NCI-H2081 (cell line): ENCODE measurements at places on chromosomes 6 and 20.

DNA sequence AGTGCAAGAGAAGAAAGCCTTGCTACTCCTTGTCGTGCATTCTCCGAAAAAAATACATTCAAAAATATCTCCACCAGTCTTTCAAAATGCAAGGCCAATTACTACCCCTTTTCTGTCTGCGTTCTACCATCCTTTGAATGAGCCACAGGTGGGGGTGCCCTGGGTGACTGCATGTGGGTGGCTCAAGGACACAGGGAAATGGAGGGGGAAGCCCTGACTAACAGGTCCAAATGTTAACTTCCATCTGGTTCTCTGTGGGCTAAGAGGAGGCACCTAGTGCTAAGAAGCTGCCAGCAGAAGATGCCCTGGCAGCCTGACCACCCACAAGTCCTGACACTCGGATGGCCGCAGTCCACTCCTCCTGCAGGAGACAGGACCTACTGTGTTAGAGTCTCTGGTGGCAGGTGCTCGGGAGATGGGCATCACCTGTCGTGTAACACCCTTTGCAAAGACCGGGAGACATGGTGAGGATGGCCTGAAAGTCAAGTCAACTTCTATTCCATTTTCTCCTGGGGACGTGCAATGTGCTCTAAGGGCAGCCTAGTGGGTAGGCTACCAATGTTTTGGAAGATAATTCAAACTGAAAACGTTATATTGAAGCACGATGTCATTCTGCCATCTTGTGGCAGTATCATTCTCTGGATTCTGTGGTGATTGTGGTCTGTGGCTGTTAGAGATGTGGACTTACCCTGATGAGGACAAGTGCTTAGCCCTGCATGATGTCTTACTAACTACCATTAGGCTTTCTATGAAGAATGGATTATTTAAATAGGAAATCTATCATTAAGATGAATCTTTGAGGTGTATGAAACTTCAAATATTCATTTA lies 27.4 kb upstream of the IGF2R start:
- DNase-seq, result peak; percentile 3

GRCh38 chr6:167113935-167114910 lies 8.7 kb upstream of the CCR6 start:
- no peak for DNase-seq

- peak; percentile 36 for DNase-seq
These were observed 35.2 kb upstream of the KIF13A start for GRCh38 chr6:18022398-18023231.

DNA sequence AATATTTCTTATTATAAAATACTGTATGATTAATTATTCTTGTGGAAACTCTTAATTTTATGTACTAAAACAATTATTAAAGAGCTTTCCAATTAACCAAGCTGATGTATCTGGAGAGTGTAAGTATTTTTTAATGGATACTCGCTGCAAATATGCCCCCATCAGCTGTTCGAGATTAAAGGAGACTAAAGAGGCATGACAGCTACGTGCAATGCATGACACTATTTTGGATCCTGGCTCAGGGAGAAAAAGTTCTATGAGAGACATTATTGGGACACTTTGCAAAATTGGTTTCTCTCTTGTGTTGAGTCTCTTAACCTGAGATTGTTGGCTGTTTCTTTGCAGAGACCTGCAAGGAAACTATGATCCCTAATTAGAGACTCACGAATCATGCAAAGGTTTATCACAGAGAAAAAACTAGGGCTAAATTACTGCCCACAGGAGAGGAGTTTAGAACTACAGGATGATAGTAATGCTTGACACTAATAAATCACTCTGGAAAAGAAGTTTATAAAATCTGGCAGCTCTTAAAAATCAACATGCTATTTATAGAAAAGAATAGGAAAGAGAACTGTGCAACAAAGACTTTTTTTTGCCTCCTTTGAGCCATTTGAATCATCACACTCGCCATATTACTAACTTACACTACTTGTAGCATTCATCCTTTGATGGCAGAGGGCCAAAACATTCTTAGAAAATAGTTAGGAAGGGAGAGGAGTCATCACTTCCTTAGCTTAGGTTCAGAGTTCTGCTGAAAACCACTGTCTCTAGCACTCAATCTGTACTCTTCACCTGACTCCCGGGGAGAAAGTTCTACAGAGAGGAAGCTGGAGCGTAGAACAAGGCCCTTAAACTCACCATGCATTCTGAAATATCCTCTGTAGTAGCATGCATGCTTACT lies 25.3 kb downstream of the NRN1 start:
- no peak for DNase-seq

DNA sequence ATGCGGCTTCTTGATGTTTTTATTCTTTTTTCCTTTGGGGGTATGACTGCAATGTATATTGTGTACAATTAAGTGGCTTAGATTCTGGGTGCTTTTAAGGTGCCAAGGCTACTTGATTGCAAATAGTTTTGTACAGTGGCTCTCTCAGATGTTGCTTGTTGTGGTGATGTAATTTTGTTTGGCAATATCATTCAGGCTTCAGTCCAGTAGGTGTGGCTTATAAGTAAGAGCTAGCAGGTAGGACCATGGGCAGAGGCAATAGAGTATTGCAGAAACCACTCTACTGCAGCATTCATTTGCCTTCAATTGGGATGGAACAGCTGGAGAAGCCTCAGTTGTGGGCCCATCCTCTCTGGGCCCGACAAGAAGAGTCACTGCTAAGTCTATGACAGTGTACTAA lies 407.9 kb upstream of the MAN1A1 start:
- DNase-seq, result no peak

DNA sequence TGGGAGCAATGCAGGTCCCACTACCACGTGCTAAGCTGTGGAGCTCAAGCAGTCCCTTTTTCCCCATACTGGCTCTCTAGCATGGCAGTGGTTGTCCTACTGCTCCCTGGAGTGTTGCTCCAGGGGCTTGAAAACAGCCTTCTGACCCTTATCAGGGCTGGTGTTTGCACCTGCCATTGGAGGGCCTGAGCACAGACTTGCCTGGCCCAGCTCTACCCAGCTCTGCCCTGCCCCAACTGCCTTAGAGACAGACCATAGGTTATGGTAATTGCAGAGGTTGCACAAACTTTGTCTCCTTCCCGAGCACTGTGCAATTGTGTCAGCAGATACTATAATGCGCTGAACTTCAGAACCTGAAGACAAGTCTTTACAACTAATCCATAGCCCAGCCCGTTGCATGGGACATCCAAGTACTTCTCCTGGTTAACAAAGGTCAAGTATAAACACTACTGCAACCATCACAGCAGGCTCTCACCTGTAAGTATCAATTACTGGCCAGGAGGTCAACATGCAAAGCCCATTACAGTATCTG lies 58.7 kb downstream of the PDSS2 start:
- no peak for DNase-seq

DNA sequence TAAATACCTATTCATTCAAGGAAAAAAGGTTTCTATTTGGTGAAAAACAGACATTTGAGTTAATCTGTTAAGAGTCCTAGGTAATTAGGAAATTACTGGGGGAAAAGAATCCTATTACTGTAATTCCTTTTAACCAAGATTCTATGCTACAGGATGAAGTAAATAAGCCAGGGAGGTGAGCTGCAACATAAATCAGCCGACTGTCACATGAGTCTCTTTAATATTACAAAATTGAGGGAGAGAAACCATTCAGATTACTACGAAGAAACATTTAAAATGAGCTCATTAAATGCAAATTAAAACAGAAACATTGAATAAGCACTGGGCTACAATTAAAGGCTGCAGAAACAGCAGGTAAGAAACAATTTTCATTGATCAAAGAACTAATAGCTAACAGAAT lies 5.3 kb downstream of the PRKN start:
- DNase-seq, result no peak

DNA sequence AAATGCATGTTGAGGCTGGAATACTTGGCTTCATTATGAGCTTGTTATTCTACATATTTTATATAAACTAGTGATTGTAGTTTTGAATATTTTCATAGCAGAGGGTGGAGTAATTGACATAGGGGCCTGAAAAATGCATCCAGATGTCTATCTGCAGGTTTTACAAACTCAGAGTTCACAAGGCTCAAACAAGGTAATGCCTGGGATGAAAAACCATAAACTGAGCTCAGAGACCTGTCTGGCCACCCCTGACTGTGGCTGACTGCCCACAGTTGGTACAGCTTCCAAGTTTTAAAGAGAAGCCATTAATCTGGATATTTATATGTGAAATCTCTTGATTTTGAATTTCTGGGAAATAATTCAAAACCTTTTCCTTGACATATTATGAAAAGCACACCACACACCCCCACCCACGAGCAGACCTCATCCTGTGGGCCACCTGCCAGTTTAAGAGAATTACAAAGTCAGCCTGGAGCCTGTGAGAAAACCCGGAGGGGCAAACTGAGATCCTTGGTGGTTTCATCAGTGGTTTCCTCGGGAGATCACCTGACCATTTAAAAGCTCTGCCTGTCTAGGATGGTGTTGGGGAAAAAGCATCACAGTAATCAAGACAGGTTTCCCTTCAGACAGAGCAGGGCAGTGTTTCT lies 230.1 kb downstream of the SAMD5 start:
- DNase-seq, result no peak

- DNase-seq, result no peak
These were observed 84.9 kb upstream of the ASF1A start for GRCh38 chr6:118808793-118809638.

DNA sequence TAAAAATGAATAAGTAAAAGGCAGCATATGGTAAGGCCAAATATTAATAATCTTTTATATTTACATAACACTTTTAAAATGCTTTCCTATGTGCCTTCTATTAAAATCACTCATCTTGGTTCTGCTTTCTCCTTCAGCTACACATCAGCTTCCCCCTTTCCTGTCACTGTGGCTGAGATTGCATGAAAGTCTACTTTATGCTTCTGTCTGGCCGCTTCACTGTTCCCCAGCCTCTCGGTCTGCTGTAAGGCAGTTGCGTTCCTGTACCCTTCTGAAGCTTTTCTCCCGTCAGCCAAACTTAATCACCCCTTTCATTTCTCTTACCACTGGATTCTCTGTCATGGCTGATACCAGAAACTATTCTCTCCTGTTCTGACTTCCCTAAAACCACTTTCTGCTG lies 34.6 kb downstream of the SOX4 start:
- DNase-seq, result no peak

GRCh38 chr6:156718647-156719394 lies 58.4 kb upstream of the ARID1B start:
- DNase-seq, result no peak

- DNase-seq, result no peak
These were observed 235.1 kb upstream of the ZNF217 start for GRCh38 chr20:53828682-53829254.

GRCh38 chr6:165679326-165679725 lies 16.3 kb upstream of the PDE10A start:
- DNase-seq, result no peak

DNA sequence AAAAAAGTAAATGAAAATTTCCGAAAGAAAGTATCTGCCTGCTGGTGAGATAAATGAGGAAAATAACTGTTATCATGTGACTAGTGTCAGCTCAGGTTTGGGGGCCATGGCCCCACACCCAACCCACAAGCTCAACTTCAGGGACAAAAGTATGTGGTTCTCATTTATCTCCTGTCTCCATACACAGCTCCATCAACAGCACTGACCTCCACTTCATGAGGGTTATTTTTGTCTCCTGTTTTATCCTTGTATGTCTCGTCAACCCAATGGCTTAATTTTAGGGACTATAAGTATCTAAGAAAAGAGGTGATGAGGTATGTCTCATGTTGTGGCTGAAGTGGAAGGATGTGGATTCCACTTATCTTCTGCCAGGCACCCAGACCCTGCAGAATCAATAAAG lies 271.6 kb upstream of the RIN2 start:
- no peak for DNase-seq

GRCh38 chr6:40960742-40961430 lies 78.1 kb downstream of the UNC5CL start:
- no peak for DNase-seq

DNA sequence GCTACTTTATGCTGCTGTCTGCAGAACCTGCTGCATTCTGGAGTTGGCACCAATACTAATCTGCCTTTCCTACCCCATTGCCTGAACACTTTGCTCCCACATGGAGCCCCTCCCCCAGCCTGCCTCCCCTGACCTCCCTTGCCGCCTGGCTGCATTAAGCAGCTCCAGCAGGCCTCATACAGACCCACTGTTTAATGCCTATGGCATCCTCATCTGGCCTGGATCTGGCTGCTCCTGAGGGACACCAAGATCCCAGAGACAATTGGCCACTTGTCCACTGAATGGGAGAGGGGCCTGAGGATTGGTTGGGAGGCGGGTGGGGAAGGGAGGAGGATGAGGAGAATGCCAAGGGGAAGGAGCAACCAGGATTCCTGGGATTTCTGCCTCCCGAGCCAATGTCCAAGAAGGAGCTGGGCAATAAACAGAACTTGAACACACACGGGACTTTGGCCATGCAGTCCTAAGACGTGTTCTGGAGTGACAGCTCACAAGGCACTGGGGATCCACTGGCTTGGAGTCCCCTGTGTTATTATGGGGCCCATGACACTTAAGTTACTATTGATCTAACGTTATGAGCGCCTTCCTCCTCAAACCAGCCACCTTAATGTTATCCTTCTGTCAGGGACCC lies 10.4 kb upstream of the KCNK5 start:
- no peak for DNase-seq

- no peak for DNase-seq
These were observed 19.7 kb downstream of the BTN2A1 start for GRCh38 chr6:26477426-26477825.

GRCh38 chr6:4066029-4066755 lies 12.7 kb downstream of the FAM217A start:
- DNase-seq, result no peak

- DNase-seq, result no peak
These were observed 77.4 kb upstream of the CST7 start for GRCh38 chr20:24871480-24872213.

- no peak for DNase-seq
These were observed 426 bp downstream of the ASXL1 start for GRCh38 chr20:32358632-32358882.

DNA sequence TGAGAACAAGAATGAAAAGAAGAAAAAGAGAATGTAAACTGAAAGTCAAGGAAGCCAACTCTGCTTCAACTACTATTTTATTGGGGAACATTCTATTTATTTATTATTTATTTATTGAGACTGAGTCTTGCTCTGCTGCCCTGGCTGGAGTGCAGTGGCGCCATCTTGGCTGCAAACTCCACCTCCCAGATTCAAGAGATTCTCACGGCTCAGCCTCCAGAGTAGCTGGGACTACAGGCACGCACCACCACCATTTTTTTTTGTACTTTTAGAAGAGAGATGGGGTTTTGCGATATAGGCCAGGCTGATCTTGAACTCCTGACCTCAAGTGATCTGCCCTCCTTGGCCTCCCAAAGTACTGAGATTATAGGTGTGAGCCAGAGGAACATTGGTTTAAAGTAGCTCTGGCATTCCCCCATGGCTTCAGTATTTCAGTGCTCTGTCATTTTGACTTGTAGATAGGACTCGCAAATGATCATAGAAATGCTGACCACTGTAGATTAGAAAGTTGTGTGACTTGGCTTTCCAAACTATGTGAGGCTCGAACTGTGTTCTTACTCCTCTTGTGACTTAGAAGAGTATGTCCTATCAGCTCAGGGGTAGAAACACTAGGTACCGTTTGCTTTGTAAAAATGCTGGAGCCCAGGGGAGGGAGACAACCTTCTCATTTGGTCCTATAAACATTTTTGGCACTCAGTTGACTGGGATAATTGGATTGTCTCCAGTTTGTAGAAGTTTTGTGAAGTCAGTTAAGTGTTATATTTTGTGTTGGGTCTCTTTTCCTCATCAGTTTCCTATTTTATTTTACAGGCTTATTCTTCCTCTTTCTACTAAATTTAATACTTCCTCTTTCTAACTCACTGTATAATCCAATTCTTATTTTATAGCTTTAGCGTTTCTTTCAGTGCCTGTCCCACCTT lies 544.9 kb upstream of the CITED2 start:
- no peak for DNase-seq

- no peak for DNase-seq
These were observed 179.7 kb upstream of the CDH4 start for GRCh38 chr20:61072398-61072797.
